Gastroesophageal sphincter (tissue), 4 donors: ENCODE measurements at places on chromosomes 11 and 22.

GRCh38 chr22:26561756-26562417 lies 28.0 kb downstream of the TPST2 start:
- ATAC-seq = no peak

DNA sequence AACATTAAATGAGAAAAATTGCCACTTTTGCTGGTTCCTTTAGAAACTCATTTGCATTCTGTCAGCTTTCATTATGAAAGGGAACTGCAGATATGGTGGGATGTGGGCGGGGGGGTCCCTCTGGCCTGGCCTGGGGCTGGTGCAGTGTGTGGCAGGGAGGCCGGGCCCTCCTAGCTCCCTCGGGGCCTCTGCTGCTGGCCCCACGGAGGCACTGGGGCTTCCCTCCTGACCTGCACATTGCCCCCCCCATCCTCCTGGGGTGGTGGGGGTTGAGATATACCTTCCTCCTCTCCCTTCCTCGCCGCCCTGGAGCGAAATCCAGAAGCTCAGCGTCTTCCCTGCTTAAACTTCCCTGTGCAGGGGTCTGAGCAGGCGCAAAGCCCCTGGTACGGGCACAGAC lies 1005.9 kb downstream of the BRD1 start:
- no peak for ATAC-seq

GRCh38 chr11:57160665-57161064 lies 21.1 kb upstream of the LRRC55 start:
- ATAC-seq = no peak

DNA sequence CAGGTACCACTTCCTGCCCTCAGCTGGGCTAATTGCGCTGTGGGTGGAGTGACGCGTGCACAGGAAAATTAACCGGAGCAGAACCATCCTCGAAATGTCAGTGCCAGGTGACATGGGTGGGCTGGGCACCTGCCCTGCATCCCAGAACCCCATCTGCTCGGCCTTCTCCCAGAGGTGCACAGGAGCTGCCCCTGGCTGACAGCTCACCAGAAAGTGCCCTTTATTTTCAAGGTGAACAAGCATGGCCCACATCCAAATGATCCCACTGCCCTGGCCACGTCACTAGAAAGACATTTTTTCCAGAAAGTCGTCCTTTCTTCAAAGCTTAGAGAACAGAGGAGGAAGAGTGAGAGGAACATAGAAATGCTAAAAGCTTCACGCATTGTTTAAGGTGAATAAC lies 4.1 kb upstream of the ELFN2 start:
- ATAC-seq = no peak

- ATAC-seq = no peak
Observed at GRCh38 chr11:65211293-65212105, 29.8 kb downstream of the CAPN1 start.

GRCh38 chr11:75558939-75559843 lies 2.9 kb upstream of the SERPINH1 start:
- ATAC-seq = no peak

GRCh38 chr11:36162006-36162882 lies 127.0 kb downstream of the COMMD9 start:
- ATAC-seq = no peak
